ACHN (cell line): ENCODE measurements at places on chromosomes 2 and 18.
A peak's percentile ranks its signal among the peaks of the same experiment; 100 is the strongest.

- DNase-seq = no peak
Observed at GRCh38 chr2:60872510-60872928, 8.9 kb upstream of the REL start.

GRCh38 chr2:98815795-98816194 is 84.9 kb upstream of the MGAT4A start:
- DNase-seq = no peak

- no peak for DNase-seq
Observed at GRCh38 chr18:31077878-31078277, 24.3 kb downstream of the DSC2 start.

DNA sequence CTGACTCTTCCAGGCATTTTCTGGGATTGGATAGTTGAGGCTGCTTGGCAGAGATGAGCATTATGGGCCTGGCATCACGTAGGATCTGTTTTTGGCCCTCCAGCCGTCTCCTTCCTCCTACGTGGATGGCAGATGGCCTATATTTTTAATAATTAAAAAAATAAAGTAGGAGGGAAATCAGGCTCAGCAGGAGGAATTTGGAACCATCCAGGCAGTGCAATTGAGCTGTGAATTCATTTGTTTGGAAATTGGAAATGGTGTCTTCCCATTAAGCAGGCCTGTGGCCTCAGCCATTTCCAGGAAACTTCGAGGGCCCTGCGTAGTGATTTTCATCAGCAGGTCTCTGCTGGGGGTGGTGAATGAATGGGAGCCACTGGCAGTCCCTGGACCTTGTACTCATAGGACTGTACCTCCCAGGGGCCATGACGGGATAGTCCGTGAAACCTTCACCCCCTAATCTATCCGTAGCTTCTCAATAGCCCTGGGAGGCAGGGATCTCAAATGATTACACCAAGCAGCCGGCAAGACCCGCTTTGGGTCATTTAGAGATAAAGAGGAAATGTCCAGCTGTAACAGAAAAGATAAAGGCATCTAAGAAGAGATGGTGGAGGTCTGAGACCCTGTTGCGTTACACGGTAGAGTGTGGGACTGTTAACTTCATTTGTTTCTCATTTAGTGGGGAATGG is 73.1 kb upstream of the TNP1 start:
- no peak for DNase-seq

DNA sequence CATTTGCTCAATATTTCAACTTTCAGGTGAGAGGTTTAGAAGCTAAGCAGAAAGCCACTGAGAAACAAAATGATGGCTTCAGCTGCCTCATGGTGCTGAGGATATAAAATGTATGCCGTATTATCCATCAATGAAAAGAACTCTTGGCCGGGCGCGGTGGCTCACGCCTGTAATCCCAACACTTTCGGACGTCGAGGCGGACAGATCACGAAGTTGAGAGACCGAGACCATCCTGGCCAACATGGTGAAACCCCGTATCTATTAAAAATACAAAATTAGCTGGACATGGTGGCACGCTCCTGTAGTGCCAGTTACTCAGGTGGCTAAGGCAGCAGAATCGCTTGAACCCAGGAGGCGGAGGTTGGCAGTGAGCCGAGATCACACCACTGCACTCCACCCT is 6.0 kb upstream of the SYT4 start:
- DNase-seq = no peak

GRCh38 chr2:122389694-122390093 is 634.2 kb downstream of the TSN start:
- DNase-seq = no peak

DNA sequence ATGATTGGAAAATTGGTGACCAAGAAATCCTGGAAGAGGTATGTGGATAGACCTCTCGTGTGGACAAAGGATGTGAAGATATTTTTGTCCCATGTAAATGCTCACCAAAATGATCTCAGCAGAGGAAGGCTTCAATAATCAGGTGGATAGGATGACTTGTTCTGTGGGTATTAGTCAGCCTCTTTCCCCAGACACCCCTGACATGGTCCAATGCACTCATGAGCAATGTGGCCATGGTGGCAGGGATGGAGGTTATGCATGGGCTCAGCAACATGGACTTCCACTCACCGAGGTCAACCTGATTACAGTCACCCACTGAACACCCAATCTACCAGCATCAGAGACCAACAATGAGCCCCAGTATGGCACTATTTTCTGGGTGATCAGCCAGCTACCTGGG is 20.2 kb downstream of the CHRNA1 start:
- DNase-seq = peak; percentile 70

DNA sequence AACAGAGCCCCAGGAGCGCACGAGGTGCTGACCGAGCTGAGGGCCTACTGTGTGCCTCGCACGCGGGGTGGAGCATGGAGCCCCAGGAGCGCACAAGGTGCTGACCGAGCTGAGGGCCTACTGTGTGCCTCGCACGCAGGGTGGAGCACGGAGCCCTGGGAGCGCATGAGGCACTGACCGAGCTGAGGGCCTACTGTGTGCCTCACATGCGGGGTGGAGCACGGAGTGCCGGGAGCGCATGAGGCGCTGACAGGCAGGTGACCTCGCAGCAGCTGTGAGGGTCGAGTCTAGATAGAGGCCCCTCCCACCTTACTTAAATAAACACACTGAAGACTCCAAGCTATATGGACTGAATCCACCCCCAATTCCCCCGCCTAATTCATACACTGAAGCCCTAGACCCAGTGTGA is 60.3 kb downstream of the EIPR1 start:
- no peak for DNase-seq

DNA sequence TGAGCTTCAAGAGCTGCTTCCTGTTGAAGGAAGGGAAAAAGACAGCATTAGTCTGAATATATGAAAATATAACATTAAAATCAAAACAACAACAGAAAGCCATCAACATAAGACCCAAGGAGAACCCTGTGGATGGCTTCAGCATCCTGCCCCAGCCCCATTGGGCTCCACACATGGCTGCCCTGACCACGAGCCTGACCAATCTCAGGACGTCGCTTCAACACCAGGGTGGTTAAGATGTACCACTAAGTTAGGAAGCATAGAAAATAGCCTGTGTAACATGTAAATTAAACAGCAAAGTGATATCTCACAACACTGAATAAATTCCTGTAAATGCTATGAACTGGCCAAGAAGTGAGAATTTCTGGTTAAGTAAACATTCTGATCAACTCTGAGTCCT is 77.2 kb upstream of the CD226 start:
- no peak for DNase-seq

GRCh38 chr2:210919128-210919527 is 362.7 kb downstream of the CPS1 start:
- no peak for DNase-seq

- DNase-seq = no peak
Observed at GRCh38 chr2:69139778-69140670, 127.0 kb downstream of the ANTXR1 start.

DNA sequence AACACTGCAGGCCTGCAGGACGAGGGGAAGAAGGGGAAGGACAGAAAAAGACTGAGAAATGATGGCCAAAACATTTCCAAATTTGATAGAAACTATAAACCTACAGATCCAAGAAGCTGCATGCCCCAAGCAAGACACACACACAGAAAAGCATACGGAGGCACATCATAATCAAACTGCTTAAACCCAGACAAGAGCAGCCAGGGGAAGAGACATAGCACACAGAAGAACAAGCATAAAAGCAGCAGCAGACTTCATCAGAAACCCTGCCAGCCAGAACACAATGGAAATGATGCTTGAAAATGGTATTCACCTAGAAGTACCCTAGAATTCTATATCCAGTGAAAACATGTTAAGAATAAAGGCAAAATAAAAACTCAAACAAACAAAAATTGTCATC is 57.2 kb upstream of the RNU4ATAC start:
- DNase-seq = no peak
